Umbilical cord (tissue), 2 donors: ENCODE measurements at places on chromosomes 16 and 17. TPM values are rescaled to one million over a fixed set of nuclear protein-coding genes. Genes with fewer than 3 reads are reported as not detected.

DNA sequence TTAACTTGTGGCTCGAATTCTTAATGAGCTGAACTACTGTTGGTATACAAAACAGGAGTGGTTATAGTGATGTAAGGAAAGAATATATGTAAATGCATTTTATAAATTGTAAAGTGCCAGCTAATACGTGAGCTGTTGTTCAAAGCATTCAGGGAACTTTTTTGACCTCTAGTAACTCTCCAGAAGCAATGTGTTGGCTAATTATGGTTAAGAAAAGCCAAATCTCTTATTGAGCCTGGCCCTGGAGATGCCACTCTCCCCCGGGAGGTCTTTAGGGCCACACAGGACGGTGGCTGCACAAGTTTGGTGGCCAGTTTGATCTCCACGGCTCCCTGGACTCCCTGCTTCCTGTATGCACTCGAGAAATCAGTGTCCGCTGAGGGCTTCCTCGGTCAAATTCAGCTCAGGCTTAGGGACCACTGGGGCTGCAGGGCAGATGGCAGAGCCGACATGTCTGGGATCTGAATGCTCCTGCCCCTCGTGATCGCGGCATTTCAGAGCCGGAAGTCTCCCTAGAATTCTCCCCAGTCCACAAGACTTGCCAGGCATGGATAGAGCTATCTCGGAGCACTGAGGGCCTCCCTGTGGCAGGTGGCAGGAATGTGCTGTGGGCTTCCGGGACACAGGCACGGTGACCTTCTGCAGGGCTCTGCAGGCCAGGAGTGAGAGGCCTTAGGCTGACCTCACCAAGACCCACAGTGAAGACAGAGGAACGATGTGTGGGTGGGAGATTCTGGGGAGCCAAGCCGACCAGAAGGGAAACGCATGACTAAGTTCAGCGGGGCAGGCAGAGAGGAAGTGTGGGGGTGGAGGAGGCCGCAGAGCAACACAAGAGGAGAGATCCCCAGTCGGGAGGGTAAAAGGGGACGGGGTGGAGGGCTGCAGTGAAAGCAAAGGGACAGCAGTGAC lies 18.6 kb upstream of the PITPNM3 start:
- no peak for DNase-seq

GRCh38 chr16:24516900-24517669 lies 22.3 kb upstream of the RBBP6 start:
- peak; percentile 89 for DNase-seq

DNA sequence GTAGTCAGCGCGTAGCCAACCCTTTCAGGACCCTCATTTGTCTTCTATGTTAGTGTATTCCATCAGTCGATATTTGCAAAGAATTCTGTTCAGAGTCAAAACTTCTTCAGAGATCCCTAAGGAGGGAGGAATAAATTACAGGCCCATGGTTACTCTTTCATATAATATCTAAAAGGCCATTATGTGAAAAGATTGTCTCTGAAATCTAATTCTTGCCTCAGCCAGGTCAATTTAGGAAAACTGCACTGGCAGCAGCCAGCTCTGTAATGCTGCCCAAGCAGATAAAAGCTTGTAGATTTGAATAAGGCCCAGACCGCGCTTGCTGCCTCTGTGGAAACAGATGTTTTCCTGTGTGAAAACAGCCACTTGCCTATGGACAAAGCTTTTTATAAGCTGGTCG lies 379.8 kb downstream of the CNTNAP4 start:
- DNase-seq: peak; percentile 59

- no peak for DNase-seq
Measured at GRCh38 chr17:17386094-17386800, 83.1 kb downstream of the NT5M start.

KCNJ16 gene
- 10.1 TPM for total RNA-seq

ITPRIPL2 gene
- 47.4 TPM for total RNA-seq
